Pulmonary artery endothelial cell (primary cell): ENCODE measurements at places on chromosomes 5 and 9.

DNA sequence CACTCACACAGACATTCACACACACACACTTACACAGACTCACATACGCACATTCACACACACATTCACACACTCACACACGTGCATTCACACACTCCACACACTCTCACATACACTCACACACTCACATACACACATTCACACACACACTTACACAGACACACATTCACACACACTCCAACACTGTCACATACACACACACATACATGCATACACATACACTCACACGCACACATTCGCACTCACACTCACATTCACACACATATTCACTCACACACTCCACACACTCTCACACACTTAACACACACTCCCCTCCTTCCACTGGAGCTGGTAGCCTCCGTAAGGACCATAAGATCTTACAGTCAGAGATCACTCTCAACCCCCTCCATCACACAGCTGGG, 26.2 kb downstream of the CAMK2A start:
- no peak for DNase-seq

DNA sequence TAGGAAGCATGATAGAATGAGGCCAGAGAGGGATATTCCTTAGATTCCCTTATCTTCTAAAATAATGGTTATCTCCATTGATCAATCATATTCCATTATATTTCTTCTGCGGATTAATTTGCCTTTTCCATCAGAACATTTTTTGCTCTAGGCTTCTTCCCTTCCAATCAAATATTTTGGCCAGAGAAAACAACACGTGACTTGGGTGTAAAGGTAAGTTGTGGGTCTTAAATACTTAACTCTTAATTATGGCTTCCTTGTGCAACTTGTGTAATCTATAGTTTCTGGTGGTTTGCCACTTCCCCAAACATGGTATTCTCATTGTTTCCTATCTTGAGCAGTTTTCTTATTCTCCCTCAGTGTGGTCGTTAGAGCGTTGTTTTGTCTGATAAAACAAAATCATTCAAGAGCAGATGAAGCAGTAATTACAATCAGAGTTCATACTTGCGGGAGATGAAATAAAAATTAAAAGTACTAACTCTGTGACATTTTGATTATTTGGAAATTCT, 889.3 kb downstream of the MAT2B start:
- DNase-seq: no peak

DNA sequence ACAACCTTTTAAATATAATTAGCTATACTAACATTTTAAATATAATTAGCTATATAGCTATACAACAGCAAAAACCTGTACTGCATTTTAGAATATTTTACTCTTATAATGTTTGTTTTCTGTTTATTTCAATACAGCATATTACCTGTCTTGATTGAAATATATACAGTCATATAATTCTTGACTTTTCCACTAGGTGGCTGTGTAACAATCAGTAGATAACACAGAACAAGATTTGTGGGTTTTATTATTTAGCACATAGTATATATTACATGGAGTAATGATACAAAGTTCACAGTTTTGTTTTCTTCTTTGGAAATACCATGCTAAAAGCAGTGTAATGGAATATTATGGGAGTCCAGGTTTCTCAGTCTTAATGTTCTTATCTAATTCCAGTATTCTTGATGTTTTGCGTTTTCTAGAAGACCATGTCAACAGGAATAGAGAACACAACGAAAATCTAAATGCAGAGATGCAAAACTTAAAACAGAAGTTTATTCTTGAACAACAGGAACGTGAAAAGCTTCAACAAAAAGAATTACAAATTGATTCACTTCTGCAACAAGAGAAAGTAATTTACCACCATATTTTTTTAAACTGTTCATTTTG, 13.3 kb downstream of the HMMR start:
- DNase-seq: no peak

DNA sequence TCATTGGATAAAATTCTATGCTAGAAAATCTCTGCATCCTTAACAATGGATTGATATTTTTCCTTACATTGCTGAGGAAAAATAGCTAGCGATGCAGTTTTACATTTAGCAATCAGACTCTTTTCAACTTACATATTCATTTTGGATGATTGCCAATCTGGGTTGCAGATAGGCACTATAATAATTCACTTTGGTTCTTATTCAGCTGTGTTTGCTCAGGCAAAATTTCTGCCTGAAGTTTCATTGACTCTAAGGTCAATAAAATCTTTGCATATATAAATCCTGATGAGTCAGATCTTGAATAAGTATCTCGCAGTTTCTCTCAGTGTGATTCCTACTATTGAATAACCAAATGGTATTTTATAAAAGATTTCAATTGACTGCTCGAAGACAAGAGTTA, 1105.8 kb downstream of the CDH18 start:
- DNase-seq: no peak

GRCh38 chr5:92904021-92904420, 677.0 kb downstream of the NR2F1-AS1 start:
- DNase-seq: no peak

DNA sequence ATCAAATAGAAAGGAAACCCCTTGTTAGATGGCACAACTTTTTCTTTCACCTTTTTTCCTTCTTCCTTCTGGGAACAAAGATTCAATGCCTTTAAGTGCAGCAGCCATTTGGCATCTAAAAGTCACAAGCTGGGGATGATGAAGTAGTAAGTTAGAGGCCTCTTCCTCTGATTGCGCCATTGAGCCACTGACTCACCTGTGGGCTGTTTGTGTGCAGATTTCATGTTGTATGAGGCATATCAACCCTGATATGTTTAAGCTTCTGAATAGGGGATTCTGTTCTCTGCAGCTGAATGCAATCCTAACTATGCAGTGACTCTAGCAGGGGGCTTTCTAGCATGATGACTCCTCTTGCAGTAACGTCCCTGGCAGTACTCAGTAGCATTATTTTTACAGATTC, 599.9 kb downstream of the CSNK1G3 start:
- no peak for DNase-seq

- DNase-seq: no peak
These were observed 1201.4 kb upstream of the C9orf72 start for GRCh38 chr9:28774433-28775235.

DNA sequence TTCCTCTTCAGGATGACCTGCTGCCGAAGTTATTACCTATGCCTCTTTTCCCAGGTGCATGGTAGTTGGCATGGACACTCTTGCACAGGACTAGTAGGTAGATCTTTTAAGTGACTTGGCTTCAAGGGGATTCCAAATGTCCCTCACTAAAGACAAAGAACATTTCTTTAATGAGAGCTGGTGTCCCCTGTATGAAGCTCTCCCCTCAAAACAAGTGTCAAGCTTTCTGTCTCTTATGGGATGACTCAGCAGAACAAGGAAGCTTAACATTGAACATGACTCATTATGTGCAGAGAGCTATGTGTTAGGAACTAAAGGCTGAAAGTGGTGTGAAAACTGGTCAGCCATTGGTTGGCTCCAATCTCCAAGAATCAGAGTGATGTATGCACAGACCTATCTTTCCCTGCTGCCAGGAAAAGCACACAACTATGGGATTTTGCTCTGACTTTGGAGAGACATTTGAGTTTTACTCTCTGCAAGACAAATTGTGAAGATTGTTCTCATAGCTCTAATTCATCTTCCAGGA, 120.5 kb downstream of the PRDM6 start:
- peak; percentile 22 for DNase-seq

DNA sequence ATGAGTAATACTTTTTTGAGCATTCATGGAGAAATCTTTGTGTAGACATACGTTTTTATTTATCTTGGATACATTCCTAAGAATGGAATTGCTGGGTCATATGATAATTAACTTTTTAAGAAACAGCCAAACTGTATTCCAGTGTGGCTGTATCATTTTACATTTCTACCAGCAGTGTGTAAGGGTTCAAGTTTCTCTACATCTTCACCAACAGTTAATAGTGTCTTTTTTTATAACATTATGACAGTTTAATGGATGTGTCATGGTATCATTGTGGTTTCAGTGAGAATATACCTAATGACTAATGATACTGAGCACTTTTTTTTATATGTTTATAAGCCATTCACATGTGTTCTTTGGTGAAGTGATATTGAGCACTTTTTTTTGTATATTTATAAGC, 52.4 kb downstream of the NIPBL start:
- DNase-seq: no peak

DNA sequence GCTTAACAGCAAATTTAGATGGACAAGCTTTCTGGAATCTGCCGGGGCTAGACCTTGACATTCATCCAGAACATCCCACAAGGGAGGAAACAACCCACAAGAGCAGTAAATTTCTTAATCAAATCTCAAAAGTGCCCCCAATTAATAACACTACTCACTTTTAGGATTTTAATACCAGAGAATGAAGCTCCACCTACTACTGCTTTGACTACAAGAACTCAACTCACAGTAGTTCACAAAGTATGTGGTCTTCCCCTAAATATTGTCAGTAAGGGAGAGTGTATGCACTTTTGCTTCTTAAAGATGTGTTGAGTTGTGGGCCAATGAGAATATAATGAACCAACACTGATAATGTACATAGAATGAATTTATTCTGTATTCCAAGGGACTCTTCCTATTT, 94.7 kb downstream of the EBF1 start:
- DNase-seq: no peak

GRCh38 chr9:97386733-97387503, 25.0 kb upstream of the TDRD7 start:
- DNase-seq: no peak
